ENCODE measurements at places on chromosomes 1 and 21.

- DNase-seq: no peak
These were observed 1.2 kb upstream of the SLC25A34 start for GRCh38 chr1:15734901-15735300.

- peak; percentile 24 for DNase-seq
These were observed 5.3 kb downstream of the ADIPOR1 start for GRCh38 chr1:202952818-202953217.

DNA sequence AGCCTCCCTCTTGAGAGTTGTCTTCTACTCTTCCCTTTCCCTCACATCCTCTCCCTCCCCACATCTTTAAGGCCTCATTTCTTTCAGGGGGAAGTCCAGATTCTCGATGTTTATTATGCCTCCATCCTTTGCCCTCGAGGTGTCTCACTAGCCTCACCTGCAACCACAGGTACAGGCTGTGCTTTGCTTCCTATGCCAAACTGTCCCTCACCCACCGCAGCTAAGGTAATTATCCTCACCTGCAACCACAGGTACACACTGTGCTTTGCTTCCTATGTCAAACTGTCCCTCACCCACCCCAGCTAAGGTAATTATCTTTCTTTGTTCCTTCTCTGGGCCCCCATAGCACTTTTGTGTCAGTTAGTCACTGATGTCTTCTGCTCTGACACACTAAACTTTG lies 328.1 kb upstream of the SNX7 start:
- DNase-seq: no peak

GRCh38 chr1:119075614-119076013 lies 64.8 kb downstream of the WARS2 start:
- no peak for DNase-seq

DNA sequence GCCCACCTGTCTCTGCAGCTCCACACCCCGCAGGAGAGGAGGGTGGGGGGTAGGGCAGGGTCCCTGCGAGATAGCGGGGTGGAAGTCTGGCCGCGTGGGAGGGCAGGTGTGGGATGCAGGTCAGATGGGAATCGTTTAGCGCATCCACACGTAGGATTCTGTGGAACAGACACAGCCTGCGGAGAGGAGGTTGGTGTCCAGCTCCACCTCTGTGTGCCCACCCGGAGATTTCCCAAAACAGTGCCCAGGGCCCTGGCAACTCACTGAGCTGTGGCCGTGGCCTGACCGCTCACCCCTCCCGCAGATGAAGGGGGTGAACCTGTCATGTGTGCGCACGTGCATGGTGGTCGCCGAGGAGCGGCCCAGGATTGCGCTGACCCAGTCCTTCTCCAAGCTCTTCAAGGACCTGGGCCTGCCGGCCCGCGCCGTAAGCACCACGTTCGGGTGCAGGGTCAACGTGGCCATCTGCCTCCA lies 46.9 kb downstream of the S100B start:
- DNase-seq: no peak

DNA sequence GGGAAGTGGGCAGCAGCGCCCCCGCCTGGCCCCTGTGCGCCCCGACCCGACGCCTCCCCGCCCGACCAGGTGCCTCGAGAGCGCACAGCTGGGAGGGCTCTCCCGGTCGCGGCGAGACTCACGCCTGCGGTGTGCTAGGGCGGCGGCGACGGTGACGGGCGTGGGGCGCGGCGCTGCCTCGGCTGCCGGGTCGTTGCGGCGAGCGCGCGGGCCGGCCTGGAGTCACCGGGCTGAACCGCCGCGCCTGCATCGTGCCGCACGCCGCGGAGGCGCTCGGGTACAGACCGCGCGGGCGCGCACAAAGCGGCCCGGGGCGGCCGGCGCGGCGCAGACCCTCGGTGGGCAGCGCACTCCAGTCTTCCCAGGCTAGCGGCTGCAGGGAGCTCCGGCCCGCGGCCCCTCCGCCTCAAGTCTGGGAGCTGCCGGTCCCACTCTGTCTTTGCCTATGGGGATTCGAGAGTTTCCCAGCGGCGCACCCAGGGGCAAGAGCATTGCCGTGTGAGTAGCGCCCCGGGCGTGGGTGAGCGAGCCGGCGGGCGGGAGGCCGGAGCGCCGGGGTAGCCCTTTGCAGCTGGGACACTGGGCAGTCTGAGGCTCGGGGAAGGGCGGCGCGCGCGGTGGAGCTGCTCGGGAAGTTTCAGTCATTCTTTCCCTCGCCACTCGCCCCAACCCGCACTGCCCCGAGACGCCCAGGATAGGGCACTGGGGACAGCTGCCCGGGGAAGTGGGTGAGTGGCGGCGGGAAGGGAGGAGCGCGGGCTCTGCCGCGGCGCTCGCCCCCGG lies at the start of gene SLC35F3:
SLC35F3 (plus strand) TSS at position 44 of the 783 bp plus-strand sequence.
- DNase-seq: no peak

DNA sequence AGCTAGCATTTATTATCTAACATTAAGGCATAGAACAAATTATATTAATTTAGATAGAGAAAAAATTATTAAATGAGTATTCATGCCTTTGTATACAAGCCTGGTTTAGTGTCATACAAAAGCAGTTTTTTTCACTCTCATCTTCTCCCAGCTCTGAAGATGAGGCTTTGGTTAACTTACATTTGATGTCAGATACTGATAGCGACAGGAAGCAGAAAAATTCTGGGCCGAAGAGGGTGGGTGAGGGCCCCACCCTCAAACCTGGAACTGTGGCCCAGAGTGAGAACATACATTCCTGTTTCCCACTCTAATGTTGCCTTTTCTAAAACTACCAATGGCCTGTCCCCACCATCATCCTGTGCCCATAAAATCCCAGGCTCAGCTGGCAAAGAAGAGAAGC lies 15.0 kb downstream of the OR2T1 start:
- DNase-seq: no peak

GRCh38 chr1:178684542-178685000 lies 40.5 kb upstream of the RALGPS2 start:
- DNase-seq: no peak

DNA sequence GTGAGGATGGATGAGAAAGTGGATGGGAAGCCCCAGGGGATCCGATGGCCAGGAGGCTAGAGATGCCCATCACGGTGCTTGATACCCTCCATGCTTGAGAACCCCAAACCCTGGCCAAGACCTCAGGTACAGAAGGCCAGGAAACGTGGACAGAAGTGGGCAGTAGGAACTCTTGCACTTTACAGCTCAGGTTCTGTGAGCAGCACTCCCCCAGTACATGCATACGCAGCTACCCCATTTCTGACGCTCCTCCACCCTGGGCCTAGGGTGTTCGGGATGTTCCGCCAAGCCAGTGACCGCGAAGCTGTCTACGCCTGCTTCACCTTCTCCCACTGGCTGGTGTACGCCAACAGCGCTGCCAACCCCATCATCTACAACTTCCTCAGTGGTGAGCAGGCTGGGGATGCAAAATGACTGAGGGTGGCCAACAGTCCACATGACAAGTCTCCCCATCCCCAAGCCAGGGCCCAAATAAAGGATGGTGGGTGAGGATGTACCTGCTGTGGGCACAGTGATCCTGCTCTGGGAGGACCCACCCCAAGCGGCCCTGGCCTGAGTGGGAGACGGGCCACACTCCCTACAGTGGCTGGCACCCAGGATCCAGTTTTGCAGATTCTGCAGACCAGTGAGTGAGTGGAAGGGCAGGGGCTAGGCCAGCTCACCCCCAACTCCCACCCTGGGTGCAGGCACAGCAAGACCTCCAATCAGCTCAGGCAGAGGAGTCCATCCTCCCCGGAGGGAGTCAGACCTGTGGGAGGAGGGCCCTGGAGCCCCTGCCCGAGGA lies 7.4 kb downstream of the HCRTR1 start:
- no peak for DNase-seq
